Frontal cortex (tissue), 4 donors: ENCODE measurements at places on chromosomes 3 and 15. TPM values are rescaled to one million over a fixed set of nuclear protein-coding genes. Genes with fewer than 3 reads are reported as not detected.

The CCDC33 gene
- 0.41 TPM for total RNA-seq

The CSPG5 gene
- total RNA-seq, result 115 TPM

The PLSCR2 gene
- not detected for total RNA-seq

The EPHA3 gene
- total RNA-seq, result 136 TPM

The GYG1 gene
- total RNA-seq, result 6.9 TPM

The GALNT15 gene
- 2.0 TPM for total RNA-seq

The SLC24A5 gene
- 0.41 TPM for total RNA-seq

The GRK7 gene
- total RNA-seq, result under 0.01 TPM

The TRIM59 gene
- total RNA-seq, result 11.0 TPM

The GOLGA6B gene
- total RNA-seq, result not detected

The LOXL1 gene
- total RNA-seq, result 2.4 TPM

The GOLGA8G gene
- total RNA-seq, result not detected

The TNNC1 gene
- 0.41 TPM for total RNA-seq

The ACVR2B gene
- total RNA-seq, result 44.0 TPM

The TMEM45A gene
- 2.9 TPM for total RNA-seq

The RTP4 gene
- not detected for total RNA-seq

The TUSC2 gene
- total RNA-seq, result 16.7 TPM

The KNG1 gene
- total RNA-seq, result not detected

The PCBP4 gene
- 45.7 TPM for total RNA-seq

The HRG gene
- not detected for total RNA-seq

The FAM107A gene
- 15.5 TPM for total RNA-seq

The HDDC3 gene
- 8.6 TPM for total RNA-seq

The CELF6 gene
- total RNA-seq, result 11.4 TPM

The LYZL4 gene
- total RNA-seq, result not detected

The SLC28A1 gene
- not detected for total RNA-seq

The COPG1 gene
- 137 TPM for total RNA-seq

The CHRNB4 gene
- total RNA-seq, result 0.41 TPM

The SAMMSON gene
- not detected for total RNA-seq

The NR2E3 gene
- total RNA-seq, result not detected

The STAB1 gene
- total RNA-seq, result 13.9 TPM

The DNAH12 gene
- 0.82 TPM for total RNA-seq

The ALS2CL gene
- total RNA-seq, result 1.2 TPM

The TTLL13 gene
- total RNA-seq, result under 0.01 TPM

The GABRA5 gene
- total RNA-seq, result 54.2 TPM

The TRIM42 gene
- total RNA-seq, result not detected

The PPP1R14D gene
- not detected for total RNA-seq

The DGKG gene
- total RNA-seq, result 7.3 TPM

The FOXL2NB gene
- 0.41 TPM for total RNA-seq

The IMPG2 gene
- 3.3 TPM for total RNA-seq
